ENCODE measurements at places on chromosomes 4 and X. TPM values are rescaled to one million over a fixed set of nuclear protein-coding genes. Genes with fewer than 3 reads are reported as not detected.

Gene PLXNB3
- not detected for total RNA-seq

Gene MAGEA1
- total RNA-seq = not detected

Gene GPR82
- not detected for total RNA-seq

Gene FHDC1
- total RNA-seq = 0.57 TPM

Gene NPY2R
- total RNA-seq = not detected

Gene GPRIN3
- 1.5 TPM for total RNA-seq

Gene CSAG3
- not detected for total RNA-seq

Gene EPGN
- 0.32 TPM for total RNA-seq

Gene ESX1
- not detected for total RNA-seq

Gene PI4K2B
- 13.7 TPM for total RNA-seq

Gene TNIP3
- not detected for total RNA-seq

Gene FAM184B
- not detected for total RNA-seq

Gene GPR119
- total RNA-seq = not detected

Gene GLRA2
- total RNA-seq = not detected

Gene KIT
- not detected for total RNA-seq

Gene CACNA1F
- total RNA-seq = 6.7 TPM

Gene TKTL2
- total RNA-seq = 0.27 TPM

Gene SATL1
- not detected for total RNA-seq

Gene RAB40A
- total RNA-seq = 0.67 TPM

Gene ZFP92
- 1.6 TPM for total RNA-seq

Gene NXF2
- total RNA-seq = not detected

Gene DNASE1L1
- 24.6 TPM for total RNA-seq

Gene TTC29
- not detected for total RNA-seq
